NCI-H524 (cell line): ENCODE measurements at places on chromosomes 7 and 10.

GRCh38 chr10:11162828-11163599 is 145.3 kb downstream of the CELF2 start:
- no peak for DNase-seq

DNA sequence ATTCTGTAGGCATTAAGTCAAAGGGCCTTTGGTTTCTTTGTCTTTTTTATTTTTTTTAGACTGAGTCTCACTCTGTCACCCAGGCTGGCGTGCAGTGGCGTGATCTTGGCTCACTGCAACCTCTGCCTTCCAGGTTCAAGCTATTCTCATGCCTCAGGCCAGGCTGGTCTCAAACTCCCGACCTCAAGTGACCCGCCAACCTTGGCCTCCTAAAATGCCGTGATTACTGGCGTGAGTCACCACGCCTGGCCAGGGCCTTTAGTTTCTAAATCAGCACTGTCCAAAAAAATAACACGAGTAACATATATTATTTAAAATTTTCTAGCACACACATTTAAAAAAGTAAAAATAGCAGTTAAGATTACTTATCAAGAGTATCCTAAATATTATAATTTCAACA is 11.1 kb upstream of the ACSL5 start:
- no peak for DNase-seq

- no peak for DNase-seq
Measured at GRCh38 chr10:17989908-17990767, 38.4 kb downstream of the SLC39A12 start.

- DNase-seq: peak; percentile 53
Measured at GRCh38 chr7:107879400-107880035, 11.5 kb upstream of the DLD start.

- no peak for DNase-seq
Measured at GRCh38 chr7:101058355-101058754, 26.9 kb upstream of the TRIM56 start.

DNA sequence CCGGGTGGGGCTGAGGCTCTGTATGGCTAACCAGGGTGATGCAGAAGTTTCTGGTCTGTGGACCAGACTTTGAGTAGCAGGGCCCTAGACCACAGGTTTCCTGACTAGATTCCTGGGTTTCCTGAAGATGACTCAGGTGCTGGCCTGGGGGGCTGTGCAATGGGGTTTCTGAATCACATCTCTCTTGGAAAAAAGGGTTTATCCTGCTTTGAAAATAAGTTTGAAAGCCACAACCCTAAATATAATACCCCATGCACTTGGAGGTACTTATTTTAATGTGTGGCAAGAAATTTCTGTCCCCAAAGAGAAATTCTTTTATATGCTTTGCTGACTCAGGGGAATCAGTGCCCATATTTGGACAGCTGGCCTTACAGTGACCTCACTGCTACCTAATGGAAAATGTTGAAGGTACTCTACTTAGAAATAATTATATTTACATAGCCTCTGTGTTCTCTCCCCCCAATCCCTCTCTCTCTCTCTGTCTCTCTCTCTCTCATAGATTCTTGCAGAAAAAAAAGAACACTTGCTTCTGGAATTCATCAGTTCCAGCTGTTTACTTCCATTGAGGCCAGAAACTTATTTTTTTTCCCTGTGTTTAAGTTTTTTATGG is 184.4 kb upstream of the LYZL2 start:
- no peak for DNase-seq

- DNase-seq: no peak
Measured at GRCh38 chr10:13788320-13788600, 201.5 kb downstream of the PRPF18 start.

- DNase-seq: no peak
Measured at GRCh38 chr10:130824230-130825014, 487.1 kb downstream of the TCERG1L start.

- DNase-seq: no peak
Measured at GRCh38 chr10:131732631-131733127, 168.1 kb upstream of the PPP2R2D start.

- no peak for DNase-seq
Measured at GRCh38 chr7:1558181-1558811, 2.3 kb upstream of the TMEM184A start.

DNA sequence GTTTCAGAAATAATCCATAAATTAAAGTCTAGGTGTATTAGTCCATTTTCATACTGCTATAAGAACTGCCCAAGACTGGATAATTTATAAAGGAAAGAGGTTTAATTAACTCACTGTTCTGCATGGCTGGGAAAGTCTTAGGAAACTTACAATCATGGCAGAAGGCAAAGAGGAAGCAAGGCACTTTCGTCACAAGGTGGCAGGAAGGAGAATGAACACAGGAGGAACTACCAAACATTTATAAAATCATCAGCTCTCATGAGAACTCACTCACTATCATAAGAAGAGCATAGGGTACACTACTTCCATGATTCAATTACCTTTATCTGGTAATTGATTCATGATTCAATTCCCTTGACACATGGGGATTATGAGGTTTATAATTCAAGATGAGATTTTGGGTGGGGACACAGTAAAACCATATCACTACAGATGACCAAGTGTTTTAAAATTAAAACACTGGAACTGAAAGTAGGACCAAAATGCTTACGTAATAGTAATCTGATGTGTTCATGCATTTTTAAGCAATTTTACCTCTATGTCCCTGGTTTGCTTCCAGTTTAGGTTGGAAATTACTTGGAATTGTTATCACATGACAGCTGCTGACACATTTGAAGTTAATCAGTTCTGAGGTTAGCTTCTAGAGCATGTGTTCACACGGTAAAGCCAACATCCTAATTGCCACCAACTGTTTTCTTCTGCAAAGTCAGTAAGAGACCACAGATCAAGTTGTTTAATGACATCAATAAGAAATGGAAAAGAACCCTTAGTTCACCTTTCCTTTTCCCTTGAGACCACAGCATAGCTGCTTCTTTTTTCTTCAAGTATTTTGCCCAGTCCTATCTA is 48.4 kb upstream of the SEMA3C start:
- DNase-seq: no peak

DNA sequence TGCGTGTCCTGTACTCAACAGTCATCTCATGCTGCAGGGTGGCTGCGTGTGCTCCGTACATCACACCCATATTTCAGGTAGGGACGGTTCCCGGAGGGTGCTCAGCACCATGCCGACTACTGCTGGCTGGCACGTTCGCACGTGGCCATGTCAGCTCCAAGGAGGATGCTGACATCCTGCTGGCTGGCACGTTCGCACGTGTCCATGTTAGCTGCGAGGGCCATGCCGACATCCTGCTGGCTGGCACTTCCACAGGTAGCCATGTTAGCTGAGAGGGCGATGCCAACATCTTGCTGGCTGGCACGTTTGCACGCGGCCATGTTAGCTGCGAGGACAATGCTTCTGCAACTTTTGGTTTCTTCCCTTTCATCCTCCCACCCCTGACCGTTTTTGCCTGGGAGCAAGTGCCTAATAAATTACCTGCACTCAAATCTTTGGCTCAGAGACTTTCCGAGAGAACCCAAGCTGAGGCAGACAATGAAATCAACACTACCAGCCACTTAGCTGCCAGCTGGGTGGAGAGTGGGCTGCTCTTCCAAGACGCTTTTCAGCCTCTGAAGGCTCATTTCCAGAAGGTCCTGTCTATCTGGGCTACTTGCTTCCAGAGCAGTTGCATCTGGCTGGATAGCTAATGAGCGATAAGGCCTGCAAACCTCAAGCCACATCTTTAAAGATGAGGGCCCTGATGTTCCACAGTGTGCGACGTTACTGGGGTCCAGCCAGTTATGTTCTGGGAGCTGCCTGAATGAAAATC is 104.6 kb downstream of the WDR37 start:
- no peak for DNase-seq

DNA sequence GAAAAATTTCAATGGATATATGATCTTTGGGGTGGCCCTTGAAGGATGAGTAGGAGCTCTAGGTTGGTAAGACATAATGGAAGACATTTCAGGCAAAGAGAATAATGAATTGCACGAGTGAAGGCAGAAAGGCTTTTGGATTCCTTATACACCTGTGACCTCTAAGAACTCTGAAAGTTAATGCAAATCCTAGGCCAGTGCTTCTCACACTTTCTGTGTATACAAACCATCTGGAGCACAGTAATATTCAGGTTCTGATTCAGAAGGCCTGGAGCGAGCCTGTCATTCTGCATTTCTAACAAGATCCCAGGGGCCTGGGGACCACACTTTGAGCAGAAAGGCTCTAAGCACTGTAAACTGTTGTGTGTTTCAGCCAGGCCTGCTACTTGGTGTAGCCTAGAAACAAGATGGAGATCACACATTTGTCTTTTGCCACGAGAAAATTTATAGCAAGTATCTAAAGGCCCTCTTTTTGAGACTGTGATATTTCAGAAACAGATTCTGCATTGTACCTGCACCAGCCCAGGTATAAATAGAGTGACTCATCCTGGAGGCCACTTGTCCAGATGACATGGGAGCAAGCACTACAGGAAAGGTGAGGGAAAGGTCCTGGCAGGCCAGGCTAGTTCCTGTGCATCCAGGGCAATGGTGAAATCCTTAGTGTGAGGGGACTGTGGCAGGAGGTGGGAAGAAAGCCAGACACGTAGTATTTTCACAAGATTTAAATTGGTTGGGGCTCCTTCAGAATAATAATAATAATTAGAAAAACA is 24.4 kb downstream of the MRPS33 start:
- DNase-seq: no peak

DNA sequence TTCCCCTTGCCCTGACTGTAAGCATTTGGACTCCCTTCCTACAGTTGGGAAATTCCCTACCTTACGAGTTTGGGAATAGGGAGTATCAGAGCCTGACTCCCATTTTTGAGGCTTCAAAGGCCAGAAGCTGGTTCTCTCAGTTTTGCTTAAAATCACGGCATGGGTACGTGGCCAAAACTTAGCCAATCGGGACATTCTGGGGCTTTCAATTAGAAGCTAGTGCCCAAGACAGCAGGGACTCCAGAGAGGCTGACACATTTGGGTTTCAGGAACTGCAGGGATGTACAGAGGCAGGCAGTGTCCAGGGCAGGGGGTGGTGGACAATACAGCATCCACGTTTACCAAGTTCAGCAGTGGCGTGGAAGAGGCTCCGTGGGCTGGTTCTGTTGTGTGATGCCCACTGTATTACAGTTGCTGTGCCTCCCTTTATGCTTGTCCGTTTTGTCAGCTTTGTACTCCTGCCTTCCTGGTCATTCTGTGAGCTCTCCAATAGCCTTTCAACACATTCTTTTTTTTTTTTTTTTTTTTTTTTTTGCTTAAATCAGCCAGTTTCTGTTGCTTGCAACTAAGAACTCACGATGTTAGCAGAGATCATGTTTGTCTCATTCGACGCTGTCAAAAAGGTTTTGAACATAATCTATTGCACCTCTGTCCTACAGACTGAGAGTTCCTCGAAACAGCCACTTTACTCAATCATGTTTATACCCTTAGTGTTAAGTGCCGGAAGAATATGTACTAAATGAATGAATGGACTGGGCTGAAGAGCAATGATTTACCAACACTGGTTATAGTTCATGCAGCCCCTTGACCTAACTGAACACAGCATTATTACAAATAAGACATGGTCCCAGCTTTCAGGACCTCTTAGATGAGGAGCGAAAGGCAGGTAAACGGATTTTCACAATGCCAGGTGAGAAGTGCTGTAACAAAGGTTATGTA is 1.1 kb downstream of the GGCT start:
- DNase-seq: no peak

GRCh38 chr7:140316165-140316661 is 82.1 kb downstream of the SLC37A3 start:
- DNase-seq: no peak

GRCh38 chr7:84196084-84196503 is 1.5 kb upstream of the SEMA3A start:
- DNase-seq: no peak

DNA sequence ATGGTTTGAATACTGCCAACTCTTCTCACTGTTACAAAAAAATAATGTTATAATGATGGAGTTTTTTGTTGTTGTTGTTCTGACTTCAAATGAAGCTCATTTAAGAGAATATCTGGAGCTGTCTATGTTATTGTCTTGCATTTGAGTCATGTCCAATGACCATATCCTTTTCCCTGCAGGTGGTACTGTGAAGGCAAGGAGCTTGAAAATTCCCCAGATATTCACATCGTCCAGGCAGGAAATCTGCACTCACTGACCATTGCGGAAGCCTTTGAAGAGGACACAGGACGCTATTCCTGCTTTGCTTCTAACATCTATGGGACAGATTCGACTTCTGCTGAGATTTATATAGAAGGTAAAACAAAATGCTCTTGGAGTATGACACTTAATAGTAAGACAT is 33.5 kb downstream of the MYPN start:
- no peak for DNase-seq

DNA sequence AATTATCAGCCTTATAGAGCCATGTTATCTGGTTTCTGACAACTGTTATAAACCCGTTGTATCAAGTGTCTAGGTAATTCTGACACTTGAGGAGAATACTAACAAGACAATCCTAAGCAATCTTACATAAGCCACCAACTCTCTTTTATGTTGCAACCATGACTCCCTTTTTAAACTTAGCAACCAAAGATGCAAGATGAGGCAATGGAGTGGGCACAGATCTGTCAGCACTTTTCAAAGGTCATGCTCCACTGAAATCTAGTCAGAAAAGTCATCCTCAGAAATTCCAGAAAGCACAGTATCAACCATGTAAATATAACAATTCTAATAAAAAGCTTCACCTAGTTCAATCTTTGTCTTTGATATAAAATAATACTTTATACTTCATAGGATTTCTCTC is 77.0 kb upstream of the SEMA3A start:
- no peak for DNase-seq

DNA sequence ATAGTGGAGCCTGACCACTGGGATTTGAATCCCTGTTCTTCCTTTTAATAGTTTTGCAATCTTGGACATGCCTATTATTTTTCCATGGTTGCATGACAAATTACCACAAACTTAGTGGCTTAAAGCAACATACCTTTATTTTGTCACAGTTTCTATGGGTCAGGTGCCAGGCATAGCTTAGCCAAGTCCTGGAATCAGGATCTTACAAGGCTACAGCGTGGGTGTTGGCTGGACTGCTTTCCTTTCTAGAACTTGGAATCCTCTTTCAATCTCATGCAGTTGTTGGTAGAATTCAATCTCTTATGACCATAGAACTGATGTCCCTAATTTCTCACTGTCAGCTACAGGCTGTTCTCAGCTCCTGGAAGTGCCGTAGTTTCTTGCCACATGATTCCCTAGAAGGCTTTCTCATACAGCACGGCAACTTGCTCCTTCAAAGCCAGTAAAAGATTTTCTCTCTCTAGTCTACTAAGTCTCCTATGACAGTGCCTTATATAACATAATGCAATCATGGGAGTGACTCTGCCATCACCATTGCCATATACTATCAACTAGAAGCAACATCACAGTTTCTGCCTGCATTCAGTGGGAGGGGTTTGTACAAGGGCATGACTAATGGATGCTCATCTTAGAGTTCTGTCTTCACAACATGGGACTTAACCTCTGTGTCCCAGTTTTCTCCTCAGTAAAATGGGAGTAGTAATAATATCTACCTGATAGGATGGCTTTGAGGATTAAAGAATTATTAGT is 243.4 kb upstream of the FZD1 start:
- DNase-seq: no peak
